HCEC 1CT (cell line): ENCODE measurements at places on chromosomes 6 and 20.

GRCh38 chr6:1066449-1067090, 245.3 kb upstream of the FOXQ1 start:
- no peak for DNase-seq

GRCh38 chr6:14984519-14984853, 261.4 kb upstream of the JARID2 start:
- peak; percentile 45 for DNase-seq

DNA sequence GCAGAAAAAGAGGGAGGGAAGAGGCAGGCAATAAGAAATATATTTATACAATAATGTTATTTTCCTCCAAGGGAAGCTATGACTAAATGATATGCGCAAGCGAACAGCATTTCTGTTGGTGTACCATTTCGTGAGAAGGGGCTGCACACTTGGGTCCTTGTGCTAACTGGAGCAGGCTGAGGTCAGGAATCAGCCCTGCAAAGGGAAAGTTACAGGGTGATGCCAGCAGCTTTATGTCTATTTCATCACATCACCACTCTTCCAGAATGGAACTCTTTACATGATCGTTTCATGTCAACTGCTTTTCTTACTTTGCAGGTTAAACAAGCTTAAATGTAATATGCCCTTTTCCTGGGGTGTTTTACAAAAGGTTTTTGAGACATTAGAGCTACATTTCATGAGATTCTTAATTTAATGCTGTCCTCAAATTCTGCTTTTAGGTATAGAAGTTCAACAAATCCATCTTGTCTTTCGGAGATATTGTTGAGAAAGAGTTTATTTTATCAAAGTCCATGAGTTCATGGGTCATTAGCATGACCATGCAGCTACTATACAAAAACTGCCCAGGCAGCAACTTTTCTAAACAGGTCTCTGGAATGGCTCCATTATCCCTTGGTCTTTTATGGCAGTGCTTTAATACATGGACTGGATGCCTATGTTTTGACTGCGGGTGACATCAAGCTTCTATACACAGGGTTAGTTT, 443.8 kb downstream of the TENT5A start:
- DNase-seq = no peak

DNA sequence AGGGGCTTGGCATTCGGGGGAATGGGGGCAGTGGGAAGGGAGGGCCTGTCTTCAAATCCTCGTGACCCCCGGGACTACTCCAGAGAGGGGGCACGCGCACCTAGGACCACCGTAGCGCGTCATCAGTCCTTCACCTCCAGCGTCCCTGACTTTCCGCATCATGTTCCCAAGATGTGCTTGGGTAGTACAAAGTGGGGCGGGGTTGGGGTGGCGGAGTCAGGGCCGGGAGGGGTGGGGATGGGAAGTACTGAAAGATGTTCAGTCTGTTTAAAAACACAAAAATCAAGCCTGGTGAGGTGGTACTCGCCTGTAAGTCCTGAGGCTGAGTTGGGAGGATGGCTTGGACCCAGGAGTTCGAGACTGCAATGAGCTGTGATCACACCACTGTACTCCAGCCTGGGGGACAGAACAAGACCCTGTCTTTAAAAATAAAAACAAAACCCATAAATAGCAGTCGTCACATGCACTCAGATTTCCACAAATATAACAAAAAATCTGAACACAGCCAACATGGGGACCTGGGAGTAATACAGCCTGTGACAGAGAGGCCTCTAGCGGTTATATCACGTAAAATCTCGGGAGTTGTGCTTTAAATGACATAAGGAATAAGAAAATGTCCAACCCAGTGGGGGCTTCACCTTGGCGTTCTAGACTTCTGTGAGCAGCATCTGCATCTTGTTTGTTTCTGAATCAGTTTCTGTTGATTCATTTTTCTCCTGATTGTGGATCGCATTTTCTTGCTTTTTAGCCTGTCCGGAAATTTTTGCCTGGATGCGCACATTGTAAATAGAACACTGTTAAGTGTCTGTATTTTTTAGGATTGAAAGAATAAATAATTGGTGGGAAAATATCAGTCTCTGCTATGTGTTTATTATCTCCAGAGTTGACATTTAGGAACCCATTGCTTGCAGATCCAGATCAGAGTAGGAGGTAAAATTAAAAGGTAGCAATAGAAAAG, 698 bp upstream of the LRP11 start:
- DNase-seq = peak; percentile 79

GRCh38 chr6:17004269-17004668, 97.6 kb upstream of the STMND1 start:
- no peak for DNase-seq

DNA sequence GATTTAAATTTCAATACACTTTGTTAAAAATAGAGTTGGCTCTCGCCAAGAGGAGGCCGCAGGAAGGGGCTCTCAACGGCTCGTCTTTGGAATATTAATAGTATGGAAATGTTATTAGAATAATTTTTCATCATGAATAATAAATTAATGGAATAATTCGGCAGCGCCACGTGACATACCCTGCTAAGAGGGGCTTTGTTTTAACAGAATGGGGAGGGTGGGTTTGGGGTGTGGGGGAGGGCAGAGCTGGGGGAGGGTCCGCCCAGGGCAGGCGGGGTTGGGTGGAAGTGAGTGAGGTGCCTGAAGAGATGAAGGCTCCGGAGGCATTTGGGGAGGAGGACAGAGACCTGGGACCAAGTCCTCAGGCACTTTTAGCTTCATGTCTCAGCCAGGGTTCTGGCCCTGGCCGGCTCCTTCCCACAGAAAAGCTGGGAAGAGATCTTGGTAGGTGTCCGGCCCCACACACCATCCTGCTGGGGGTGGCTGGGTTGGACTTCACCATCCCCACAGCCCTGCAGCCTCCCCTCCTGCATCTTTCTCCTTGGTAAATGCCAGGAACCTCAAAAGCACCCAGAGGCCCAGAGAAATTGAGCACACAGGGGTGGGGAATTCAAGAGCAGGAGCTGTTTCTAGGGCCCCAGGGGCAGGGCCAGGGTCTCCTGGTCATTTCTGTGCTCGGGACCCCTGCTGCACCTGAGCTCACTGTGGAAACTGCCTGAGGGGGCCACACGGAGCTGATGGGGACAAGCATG, 93.6 kb upstream of the BHLHE23 start:
- DNase-seq = no peak

DNA sequence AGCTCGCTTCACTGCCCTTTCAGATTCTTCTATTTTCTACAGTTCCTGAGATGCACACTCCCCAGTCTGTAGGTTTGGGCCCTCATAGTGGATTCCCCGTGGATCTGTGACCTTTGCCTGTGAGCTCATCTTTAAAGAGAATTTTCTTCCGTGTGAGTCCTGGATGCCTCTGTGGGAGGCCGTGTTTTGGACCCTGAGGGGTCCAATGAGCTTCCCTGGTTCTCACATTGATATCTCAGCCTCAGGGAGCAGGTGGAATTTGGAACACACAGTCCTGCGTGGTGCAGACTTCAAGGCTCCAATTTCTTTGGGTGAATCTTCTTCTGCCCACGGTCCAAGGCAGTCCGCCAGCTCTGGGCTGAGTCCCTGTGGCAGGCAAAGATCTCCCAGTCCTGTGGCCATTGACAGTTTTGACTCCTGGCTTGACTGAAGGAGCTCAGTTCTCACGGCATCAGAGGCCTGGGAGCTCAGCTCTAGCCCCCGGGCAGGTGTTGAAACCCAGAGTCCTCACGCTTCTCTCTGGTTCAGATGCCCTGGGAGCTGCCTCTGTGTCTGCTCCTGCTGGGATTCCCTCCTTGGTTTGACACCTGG, 61.0 kb downstream of the PSMG4 start:
- DNase-seq = no peak

GRCh38 chr6:3229566-3230178, 2.2 kb upstream of the TUBB2B start:
- DNase-seq = no peak

GRCh38 chr6:105628156-105628860, 225.4 kb upstream of the PREP start:
- no peak for DNase-seq

DNA sequence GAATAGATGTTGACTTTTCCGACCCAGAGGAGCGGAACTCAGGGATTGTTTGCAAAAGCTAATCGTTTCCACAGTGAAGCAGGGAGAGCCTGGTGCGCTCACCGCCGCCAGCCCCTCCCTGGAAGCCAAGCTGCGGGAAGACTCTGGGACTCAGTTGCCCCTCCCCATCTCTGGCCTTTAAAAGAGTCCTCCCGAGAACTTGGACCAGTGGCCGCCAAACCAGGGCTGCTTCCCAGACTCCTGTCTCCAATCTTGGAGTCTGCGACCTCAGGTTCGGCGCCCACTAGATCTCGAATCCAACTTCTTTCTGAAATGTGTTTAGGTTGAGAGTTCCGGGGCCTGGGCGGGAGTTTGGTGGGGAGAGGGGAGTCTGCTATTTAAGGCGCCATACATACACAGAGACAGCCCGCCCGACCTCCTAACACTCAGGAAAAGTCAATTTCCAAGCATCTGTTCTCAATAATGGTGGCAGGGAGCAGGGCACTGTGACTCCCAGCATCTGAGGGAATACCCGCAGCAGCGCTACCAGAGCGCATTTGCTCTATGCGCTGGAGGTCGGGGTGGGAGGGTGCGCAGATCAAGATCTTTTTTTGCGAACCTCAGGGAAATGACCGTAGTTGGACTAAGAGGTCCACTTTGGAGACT, 800 bp upstream of the GRIK2 start:
- DNase-seq = no peak

DNA sequence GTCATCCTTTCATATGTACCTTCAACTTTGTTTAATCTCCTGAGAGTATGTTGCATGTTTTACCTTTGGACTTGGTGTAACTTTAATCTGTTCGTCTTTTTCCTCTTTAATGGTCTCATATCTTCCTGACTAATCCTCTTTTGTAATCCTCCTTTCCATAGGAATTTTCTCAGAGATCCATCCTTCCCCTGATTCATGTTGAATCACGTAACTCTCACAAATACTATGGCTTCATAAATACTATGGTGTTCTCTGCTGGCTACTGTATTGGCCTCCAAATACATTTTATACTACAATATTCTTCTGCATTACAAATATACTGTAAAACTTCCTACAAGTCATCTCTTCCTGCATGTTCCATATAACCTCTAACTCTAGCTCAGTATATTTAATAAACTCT, 317.7 kb upstream of the ADGRB3 start:
- peak; percentile 53 for DNase-seq

- DNase-seq = no peak
Measured at GRCh38 chr20:5731753-5732366, 18.3 kb upstream of the SHLD1 start.

DNA sequence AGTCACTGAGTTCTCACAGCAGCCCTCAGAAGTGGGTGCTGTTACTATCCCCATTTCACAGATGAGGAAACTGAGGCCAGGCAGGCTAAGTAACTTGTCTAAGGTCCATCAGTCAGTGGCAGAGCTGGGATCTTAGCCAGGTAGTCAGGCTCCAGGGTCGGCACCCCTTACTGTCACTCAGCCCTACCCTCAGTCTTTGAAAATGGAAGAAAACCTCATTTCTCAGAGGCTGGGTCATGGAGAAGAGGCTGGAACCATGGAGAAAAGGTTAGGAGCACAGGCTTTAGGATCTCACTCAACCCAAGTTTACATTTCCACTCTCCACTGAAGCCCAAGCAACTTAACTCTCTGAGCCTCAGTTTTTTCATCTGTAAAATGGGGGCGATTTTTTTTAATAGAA, 116.2 kb upstream of the SIRPG start:
- no peak for DNase-seq

DNA sequence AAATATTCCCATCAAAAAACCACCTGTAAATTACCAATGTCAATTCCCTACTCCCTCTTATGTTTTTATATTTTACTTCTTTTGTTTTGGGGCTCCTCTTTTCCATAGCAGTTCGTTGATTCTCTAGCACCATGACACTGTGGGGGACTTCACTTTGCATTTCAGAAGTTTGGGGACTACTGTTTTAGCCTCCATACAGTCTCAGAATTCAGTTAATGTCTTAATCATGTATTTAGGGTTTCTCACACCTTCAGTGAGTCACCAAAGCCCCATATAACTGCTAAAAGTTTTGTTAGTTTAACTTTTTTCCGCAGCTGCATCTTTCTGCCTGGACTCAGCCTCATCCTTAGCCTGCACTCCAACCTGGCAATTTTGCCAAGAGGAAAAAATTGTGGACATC, 20.7 kb upstream of the AIG1 start:
- no peak for DNase-seq

DNA sequence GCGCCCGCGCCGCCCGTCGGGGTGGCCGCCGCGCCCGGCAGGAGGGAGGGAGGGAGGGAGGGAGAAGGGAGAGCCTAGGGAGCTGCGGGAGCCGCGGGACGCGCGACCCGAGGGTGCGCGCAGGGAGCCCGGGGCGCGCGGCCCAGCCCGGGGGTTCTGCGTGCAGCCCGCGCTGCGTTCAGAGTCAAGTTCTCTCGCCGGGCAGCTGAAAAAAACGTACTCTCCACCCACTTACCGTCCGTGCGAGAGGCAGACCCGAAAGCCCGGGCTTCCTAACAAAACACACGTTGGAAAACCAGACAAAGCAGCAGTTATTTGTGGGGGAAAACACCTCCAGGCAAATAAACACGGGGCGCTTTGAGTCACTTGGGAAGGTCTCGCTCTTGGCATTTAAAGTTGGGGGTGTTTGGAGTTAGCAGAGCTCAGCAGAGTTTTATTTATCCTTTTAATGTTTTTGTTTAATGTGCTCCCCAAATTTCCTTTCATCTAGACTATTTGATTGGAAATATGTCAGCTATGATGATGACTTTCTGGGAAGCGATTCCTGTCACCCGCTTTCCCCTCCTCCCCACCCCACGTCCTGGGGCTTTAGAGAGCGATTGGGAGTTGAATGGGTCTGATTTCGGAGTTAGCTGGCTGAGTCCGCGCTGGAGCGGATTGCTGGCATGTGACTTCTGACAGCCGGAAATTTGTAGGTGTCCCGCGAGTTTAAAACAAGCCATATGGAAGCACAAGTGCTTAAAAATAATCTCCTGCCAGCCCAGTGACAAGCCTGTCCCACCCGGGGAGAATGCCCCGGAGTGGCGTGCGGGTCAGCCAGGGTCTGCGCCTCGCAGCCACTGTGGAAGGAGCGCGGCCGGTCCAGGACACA, 1.1 kb downstream of the ESR1 start:
- no peak for DNase-seq

GRCh38 chr6:69945192-69945591, 78.8 kb downstream of the COL19A1 start:
- no peak for DNase-seq

DNA sequence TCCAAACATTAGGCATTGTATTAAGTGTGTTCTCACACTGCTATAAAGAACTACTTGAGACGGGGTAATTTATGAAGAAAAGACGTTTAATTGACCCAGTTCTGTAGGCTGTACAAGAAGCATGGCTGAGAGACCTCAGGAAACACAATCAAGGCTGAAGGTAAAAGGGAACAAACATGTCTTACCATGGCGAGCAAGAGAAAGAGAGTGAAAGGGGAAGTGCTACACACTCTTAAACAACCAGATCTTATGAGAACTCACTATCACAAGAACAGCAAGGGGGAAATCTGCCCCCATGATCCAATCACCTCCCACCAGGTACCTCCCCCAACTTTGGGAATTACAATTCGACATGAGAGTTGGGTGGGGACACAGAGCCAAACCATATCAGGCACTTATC, 86.6 kb upstream of the TOP1 start:
- no peak for DNase-seq

DNA sequence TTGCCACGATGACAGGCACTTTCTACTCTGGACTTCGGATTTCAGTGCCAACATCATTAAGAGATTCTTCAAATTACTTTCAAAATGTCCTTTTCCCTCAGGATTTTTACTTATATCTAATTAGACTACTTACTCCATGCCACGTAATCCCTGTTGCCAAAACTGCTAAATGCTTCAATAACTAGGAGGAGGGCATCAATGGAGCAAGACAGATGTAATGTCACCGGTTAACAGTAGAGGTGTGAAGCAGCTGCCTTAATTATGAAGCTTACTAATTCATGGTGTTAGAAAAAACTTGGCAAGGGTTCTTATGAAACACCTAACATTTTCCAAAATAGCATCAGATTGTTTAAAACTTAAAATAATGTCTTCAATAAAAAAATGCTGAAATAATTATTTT, 111.2 kb upstream of the SIM1 start:
- no peak for DNase-seq
